Right atrium auricular region (tissue), 2 donors: ENCODE measurements at places on chromosomes 1 and 21. TPM values are rescaled to one million over a fixed set of nuclear protein-coding genes. Genes with fewer than 3 reads are reported as not detected.

- no peak for DNase-seq
These were observed 11.8 kb downstream of the PADI4 start for GRCh38 chr1:17319561-17320350.

DNA sequence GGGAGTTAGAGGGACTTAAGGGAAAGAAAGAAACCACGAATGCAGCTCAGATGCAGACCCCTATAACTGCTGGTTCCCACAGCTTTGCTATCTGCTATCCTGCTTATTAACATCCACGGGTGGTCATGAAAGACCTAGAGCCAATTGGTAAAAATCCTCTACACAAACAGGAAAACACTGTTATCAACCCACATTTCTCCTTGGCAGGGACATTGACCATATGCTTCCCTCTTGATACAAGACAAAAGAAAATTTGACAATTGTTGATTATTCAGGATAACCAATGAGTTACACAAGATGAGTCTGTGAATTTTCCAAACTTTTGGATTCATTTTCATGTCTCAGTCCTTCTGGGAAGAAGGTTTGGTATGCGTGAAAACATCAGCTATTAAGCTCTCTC lies 90.4 kb downstream of the TIAM1 start:
- DNase-seq: no peak

DNA sequence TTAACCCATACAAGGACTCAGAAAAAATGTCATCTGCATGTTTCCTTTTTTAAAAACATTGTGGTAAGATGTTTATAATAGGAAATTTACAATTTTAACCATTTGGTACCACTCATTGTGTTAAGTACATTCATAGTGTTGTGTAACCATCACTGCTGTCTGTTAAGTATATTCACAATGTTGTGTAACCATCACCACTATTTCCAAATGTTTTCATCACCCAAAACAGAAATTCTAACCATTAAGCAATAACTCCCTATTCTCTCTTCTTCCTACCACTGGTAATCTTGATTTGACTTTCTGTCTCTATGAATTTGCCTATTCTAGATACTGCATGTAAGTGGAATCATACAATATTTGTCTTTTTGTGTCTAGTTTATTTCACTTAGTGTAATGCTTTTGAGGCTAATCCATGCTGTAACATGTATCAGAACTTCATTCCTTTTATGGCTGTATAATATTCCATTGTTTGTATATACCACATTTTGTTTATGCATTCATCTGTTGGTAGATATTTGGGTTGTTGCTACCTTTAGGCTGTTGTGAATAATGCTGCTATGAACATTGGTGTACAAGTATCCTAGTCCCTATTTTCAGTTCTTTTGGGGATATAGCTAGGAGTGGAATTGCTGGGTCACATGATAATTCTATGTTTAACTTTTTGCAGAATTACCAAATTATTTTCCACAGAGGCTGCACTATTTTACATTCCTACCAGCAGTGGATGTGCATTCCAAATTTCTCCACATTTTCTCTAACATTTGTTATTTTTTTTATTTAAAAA lies 14.1 kb downstream of the HIPK1 start:
- DNase-seq: no peak

DNA sequence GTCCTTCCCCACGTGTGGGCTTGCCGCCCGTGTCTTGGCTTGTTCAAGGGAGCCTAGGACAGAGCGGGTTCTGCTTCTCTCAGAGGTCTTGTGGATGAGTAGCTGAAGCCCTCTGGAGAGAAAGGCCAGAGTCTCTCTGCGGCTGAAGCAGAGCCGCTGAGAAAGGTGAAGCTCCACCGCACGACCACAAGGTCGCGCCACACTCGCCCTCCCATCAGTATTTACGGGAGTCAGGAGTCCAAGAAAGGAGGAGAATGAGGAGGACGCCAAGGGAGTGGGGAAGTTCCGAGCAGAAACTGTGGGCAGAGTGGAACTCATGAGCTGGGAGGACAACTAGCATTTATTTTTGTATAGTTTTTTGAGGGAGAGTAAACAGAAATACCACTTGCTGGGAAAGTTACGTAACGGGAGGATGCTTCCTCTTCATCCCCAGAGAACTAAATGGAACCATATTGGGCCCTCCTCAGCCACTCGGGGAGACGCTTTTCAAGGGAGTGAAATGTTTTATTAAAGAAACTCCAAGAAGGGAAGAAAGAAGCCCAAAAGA lies 51.6 kb upstream of the HAO2 start:
- no peak for DNase-seq

The LCE3E gene
- total RNA-seq: not detected

DNA sequence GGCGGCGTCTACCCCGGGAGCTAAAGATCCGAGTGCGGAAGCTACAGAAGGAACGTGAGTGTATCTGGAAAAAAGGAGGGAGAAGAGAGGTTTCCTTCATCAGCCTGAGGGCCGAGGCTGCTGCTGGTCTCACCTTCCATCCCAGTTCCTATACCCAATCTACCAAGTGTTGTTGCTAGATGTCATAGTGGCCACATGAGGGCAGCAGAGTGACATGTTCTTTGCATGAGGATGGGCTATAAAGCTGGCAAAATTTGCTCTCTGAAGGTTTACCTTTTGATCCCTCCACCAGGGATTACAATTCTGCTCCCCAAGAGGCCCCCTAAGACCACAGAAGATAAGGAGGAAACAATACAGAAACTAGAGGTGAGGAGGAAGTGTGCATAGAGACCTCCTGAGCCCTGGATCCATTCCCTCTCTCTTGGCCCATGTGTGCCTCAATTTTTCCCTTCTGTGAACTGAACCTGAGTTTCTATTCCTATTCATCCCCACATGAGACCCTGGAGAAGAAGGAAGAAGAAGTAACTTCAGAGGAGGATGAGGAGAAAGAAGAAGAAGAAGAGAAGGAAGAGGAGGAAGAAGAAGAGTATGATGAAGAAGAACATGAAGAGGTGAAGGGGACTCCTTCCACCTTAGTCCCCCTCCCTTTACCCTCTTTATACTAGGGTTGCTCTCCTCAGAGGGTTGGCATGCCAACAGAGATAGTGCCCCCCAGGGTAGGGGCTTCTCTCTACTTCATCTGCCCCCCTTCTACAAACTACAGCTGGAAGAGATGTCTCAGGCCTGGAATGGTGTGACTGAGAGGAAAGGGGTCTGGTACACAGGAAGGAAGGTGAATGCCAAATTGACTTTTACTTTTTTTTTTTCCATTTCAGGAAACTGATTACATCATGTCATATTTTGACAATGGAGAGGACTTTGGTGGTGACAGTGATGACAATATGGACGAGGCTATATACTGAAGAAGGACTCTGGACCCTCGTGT lies 13.3 kb downstream of the POLR3GL start:
- DNase-seq: peak; percentile 87

DNA sequence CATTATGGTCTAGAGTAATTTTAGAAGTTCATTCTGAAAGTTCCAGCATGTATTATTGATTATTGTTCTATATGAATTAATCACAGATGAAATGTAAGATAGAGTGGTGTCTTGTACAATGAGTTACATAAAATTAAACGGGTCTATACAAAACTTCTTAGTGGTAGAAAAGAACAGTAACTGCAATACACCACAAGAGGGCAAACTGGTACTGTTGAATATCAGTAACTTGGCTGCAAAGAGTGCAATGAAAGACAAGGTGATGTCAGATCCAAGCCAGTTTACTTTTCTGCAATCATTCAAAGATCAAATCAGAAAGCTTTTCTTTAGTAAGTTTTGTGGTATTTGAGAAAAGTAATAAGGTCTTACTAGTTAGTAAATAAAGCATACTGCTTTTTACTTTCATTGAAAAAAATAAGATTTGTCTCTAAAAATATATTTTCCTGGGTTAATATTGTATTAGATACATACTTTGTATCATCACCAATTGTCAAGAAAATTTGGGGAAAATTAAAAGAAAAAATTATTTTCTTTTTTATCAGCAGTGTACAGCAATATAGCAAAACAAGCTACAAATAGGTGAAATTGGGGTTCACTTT lies 66.4 kb upstream of the BTG3 start:
- no peak for DNase-seq
